ENCODE measurements at places on chromosomes 5 and 9.

GRCh38 chr5:96315431-96315830 lies 117.6 kb downstream of the PCSK1 start:
- DNase-seq, result no peak

DNA sequence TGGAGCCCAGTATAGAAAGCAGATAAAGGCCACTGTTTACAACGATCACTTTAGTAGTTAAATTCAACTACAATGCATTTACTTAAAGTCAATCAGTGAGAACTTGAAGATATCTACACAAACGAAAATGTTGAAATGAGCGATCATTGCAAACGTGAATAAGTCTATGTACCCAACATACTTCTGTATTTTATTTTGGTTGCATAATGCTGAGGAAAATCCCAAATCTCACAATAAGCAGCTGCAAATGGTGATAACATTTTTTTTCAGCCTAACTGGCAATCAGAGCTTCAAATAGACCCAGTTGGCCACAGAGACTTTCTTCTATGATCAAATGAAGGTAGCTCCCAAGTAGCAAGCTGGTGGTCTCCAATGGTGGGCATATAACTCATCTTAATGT lies 32.1 kb downstream of the PDGFRB start:
- DNase-seq, result no peak

DNA sequence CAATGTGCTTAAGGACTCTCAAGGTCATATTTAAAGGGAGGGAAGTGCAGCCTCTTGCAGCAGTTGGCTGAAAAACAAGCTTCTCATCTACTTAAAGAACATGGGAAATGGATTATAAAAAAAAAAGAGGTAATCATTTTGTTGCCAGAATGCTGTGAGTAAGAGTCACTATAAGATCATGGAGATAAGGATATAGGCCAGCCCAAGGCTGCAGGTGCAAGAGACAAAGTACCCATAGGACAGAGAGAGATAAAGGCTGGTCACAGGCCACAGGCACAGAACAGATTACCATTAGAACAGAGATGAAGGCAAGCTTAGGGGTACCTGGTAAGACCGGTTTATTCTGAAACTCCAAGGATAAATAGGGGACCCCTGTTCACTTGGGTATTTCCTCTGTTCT lies 70.5 kb downstream of the CDKN2A start:
- no peak for DNase-seq

DNA sequence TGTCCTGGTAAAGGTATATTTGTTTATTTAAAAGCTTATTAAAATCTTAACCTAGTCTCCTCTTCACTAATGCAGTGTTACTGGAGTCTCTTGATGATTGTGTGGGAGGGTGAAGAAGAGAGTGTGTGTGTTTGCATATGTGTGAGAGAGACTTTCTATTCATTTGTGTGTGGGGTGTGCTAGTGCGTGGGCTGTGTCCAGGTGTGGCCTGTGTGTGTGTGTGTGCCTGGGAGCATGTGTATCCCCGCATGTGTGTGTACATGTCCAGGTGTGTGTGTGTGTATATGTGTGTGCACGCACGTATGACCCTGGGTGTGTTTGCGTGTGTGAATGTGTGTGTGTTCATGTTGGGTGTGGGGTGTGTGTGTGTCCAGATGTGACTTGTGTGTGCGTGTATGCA lies 10.3 kb upstream of the UNC5A start:
- DNase-seq, result no peak

DNA sequence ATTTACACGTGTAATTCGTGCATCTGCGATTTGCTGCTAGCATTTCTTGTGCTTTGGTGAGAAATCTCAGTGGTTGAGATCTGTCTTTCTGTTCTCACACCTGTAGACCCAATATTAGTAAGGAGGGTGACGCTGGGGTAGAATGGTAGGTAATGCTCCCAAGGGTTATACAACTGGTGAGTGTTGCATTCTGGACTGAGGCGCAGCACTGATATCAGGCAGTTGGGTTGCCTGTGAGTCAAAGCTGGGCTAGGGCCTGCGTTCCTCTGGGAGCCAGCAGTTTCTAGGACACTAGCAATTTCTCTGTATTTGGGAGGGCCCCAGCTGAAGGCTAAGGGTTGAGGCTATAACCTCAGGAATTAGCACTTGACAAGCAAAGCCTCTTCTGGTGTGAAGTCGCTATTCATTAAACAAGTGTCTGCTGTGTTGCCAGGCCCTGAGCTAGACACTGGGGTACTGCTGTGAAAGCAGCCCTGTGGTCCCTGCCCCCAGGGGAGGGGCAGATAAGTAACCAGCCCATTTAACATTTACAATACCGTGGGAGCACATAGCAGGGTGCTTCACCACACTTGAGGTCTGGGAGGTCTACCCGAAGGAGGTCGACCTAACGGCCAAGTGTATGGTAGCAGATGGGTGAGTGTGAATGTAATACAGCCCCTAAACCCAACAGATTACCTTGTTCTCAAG lies 28.7 kb downstream of the LARP1 start:
- no peak for DNase-seq

Measured in activated CD8-positive, alpha-beta memory T cell treated with anti-CD3 and anti-CD28 coated beads, Interleukin-2, amount 50 U/mL, for 48 hours (primary cell).